Mucosa of gallbladder (tissue), 1 donor: ENCODE measurements at places on chromosomes 12 and 14. TPM values are rescaled to one million over a fixed set of nuclear protein-coding genes. Genes with fewer than 3 reads are reported as not detected.
A peak's percentile ranks its signal among the peaks of the same experiment; 100 is the strongest.

GRCh38 chr14:54193871-54194270 is 202.9 kb upstream of the CDKN3 start:
- DNase-seq: no peak

GPR65 gene
- total RNA-seq: 3.0 TPM

DNA sequence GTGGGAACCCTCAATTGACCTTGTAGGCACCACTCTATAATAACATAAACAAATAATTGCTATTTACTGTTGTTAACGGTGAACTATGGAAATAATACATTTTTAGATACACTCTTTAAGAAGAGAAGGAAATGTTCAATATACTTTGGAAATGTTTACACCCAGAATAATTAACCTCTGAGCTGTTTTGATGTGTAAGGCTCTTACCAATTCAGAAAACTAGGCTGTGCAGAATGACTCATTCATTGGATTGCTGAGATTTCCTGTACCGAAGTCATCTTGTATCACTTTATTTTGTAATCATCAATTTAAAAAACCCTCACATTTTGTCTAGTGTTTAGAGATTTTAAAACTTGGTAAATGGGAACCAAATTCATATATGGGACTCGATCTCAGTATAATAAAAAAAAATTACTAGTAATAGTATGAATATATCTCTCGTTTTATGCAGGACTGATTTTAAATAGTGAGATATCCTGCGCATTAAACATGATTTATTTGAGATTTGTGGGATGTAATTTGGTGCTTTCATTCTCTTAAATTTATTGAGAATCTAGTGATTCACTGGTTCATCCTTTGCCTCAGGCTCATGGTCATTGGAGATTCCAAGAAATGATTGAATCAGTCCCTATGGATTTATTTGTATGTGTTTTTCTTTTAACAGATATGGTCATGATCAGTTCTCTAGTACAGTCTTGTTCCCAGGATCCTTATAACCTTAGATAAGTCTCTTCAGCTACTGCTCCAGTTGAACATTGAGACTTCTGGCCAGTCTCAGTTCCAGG is 3.9 kb downstream of the SAMD4A start:
- no peak for DNase-seq

GYS2 gene
- not detected for total RNA-seq

TAS2R30 gene
- 1.7 TPM for total RNA-seq

PRPH gene
- total RNA-seq: 6.3 TPM

GRCh38 chr14:105411017-105411941 is 8.3 kb upstream of the MTA1 start:
- DNase-seq: no peak

PPFIA2 gene
- total RNA-seq: 2.6 TPM

GRCh38 chr12:104276273-104277131 is 27.0 kb upstream of the EID3 start:
- no peak for DNase-seq

GRCh38 chr12:64749461-64750200 is 9.6 kb downstream of the GNS start:
- DNase-seq: no peak

DNA sequence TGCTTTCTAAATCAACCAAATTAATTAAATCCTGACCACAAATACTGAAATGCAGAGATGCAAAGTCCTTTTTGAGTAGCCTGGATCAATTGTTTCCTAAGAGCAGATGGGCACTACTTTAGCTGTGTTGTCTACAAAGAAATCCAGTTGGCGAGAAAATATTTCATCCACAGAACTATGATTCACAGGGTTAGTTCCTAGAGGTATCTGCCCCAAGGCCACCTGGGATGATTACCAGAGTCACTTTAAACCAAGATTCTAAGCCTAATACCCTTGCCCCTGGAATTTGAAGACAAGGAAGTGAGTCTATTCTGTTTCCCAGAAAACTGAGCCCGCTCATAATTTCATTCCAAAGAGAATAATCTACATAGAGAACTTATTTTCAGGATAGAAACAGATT is 198.4 kb downstream of the PPM1H start:
- no peak for DNase-seq

GRCh38 chr14:76203086-76204001 is 51.6 kb downstream of the GPATCH2L start:
- DNase-seq: peak; percentile 14

GRCh38 chr14:98498019-98498885 is 773.7 kb downstream of the BCL11B start:
- DNase-seq: no peak

- DNase-seq: no peak
Measured at GRCh38 chr12:101685092-101685491, 12.3 kb upstream of the CHPT1 start.

STX2 gene
- 16.2 TPM for total RNA-seq

DNA sequence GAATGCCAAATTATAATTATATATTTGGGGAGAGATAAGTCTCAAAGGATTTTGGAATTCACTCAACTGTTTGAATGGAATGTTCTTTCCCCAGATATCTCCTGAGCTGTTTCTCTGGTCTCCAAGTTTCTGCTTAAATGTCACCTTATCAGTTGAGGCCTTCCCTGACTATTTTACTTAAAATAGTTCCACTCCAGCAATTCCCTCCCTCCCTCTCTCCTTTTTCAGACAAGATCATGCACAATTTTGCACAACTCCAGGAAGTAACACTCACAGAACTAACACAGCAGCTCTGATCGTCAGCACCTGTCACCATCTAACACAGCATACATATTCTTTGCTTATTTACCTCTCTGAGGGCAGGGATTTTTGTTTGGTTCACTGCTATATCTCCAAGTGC is 12.5 kb downstream of the BTG1 start:
- no peak for DNase-seq

DNA sequence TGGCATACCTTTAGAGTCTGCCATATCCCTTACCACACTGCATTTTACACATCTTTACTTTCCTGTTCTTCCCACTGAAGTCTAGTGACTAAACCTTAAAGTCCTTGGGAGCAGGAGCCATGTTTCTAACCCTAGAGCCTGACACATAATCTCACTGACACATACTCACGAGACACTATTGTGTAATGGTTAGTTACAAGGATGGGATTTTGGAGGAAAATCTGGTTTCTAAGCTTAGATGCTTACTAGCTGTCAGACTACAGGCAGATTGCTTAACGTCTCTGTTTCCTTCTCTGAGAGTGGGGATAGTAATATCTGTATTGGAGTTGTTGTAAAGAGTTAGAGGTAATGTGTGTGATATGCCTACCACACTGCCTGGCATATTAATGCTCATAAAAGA is 6.2 kb upstream of the DYRK4 start:
- DNase-seq: no peak

- DNase-seq: no peak
Measured at GRCh38 chr14:88559852-88560251, 3.0 kb upstream of the ZC3H14 start.

AMIGO2 gene
- total RNA-seq: 32.7 TPM
